ENCODE measurements at places on chromosomes 16 and 17.

GRCh38 chr16:58157239-58157638 lies 28.1 kb upstream of the CFAP20 start:
- DNase-seq: no peak

GRCh38 chr17:145671-146541 lies 8.5 kb downstream of the SCGB1C2 start:
- no peak for DNase-seq

GRCh38 chr17:76405607-76405966 lies 21.2 kb downstream of the SPHK1 start:
- DNase-seq: no peak

DNA sequence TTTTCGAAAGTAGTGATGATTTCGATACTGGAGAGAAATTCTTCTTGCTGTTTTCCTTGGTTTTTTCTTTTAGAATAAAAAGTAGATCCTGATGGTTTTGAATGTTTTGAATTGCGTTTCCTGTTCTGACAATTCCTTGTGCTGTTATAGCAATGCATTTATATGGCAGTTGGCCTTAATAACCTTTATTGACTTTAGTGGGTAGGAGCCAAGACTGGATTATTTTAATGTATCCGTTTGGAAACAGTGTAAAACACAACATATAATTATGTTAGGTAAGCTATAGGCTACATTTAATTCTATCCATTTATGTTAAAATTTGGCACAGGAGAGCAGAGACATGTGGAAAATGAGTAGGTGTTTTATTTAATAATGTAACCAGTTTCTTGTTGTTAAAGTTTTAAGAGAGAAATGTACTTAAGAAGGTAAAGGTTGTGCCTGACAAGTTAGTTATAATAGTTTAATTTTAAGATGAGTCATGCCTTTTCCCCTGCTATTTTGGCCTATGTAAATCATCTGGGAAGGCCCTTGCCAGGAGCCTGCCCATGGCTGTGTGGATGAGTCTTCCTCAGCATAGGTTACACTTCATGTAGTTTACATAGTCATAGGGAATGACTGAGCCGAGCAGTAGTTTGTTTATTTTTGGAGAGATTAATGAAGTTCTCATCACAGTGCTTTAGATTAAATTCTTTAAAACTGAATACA lies 189.9 kb downstream of the FTO start:
- no peak for DNase-seq

DNA sequence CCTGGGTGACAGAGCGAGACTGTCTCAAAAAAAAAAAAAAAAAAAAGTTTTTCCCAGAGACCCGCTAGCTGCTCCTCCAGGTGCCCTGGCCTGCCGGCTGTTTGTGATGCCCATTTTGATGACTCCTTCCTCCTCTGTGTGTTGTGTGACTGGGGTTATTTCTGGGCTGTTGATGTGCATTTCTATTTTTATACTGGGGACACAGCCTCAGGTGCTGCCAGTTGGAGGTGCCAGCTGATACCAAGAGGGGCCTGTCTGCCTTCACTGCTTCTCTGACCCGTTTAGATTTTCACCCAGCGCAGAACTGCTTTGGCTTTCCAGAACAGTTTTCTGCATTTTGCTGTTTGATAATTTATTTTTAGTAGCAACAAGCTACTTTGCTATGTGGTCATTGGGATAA lies 6.7 kb downstream of the PLA2G15 start:
- DNase-seq: no peak
